ENCODE measurements at places on chromosomes 1 and 21. TPM values are rescaled to one million over a fixed set of nuclear protein-coding genes. Genes with fewer than 3 reads are reported as not detected.

GRCh38 chr1:38186566-38186965 lies 140.0 kb upstream of the POU3F1 start:
- no peak for DNase-seq

DNA sequence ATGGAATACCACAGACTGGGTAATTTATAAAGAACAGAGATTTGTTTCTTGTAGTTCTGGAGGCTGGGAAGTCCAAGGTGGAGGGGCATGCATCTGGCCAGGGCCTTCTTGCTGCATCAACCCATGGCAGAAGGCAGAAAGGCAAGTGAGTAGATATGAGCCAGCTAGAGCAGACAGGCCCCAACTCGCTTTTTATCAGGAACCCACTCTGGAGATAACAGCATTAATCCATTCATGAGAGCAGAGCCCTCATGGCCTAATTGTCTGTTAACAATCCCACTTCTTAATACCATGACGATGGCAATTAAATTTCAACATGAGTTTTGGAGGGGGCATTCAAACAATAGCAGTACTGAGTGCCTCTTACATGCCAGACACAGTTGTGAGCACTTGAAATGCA lies 87.2 kb upstream of the SOX13 start:
- no peak for DNase-seq

DNA sequence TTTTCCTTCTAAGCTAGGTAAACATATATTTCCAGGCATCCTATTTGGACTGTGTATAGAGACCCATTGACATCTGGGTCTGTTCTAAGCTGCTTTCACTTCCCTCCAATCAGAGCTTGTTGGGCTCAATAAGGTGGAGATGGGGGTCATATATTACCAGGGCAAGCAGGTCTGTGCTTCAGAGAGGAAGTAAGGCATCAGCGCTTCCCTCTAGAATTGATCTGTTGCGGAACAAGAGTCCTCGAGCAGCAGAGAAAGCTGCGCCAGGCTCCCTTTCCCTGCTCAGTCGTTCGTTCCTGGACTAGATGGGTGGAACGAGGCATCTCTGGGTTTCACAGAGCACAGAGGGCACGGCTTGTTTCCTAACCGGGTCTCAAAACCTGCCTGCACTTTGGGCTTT lies 63.5 kb downstream of the DISC1 start:
- no peak for DNase-seq

DNA sequence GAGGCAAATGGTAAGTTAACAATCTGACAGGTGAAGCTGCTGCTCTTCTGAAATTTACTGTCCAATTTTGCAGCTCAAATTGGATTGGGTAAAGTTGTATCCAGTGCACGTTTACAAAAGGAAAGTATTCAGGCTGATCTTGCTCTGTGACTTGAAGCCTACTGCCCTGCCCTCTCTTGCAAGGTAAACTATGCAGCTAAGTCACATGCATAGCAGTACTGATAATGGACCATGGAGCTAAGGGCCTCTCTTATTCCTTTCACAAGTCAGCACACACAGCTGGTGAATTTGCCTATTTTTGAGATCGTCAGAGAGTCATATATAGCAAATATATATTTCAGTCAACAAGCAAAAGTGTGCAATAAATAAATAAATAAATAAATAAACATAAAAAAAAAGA lies 23.2 kb downstream of the XCL1 start:
- no peak for DNase-seq

The LCE2B gene
- not detected for total RNA-seq

- no peak for DNase-seq
Measured at GRCh38 chr1:153527683-153528040, 8.1 kb downstream of the S100A6 start.

GRCh38 chr1:209720826-209721225 lies 16.2 kb downstream of the HSD11B1 start:
- DNase-seq = no peak

DNA sequence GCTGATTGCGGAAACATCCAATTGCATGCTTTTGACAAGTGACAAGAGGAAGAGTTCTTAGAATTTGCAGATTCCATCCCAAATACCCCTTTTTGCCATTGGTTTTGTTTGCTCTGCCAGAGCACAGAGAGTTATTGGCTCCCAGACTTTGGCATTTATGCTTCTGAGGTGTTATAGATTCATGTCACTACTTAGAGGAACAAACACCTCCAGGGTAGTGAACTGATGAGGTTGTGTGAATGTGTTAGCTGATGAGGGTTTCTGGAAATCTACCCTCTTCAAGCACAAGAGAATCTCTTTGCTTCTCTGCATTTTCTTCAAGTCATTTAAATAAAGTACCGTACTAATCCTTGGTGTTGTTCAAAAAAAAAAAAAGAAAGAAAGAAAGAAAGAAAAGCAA lies 33.9 kb upstream of the BRINP3 start:
- DNase-seq = no peak

Data from glomerular endothelial cell (primary cell).